ENCODE measurements at places on chromosomes 7 and 10.
A peak's percentile ranks its signal among the peaks of the same experiment; 100 is the strongest.

DNA sequence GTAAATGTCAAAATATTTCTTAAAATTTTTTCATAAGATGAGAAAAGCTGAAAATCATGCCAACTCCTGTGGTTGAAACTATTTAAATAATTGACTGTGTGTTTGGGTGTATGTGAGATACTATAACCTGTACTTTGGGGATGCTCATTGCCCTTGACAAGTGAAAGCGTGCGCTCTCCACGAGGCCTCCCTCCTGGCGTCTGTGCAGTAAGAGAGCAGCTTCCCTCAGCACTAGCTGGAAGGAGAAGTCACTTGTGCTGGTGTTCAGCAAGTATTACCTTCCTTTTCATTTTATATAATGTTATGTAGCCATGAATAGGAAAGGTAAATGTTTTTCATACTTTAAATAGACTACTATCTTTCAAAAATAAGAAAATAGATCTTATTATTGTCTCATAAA is 118.9 kb downstream of the ZEB1 start:
- no peak for DNase-seq

DNA sequence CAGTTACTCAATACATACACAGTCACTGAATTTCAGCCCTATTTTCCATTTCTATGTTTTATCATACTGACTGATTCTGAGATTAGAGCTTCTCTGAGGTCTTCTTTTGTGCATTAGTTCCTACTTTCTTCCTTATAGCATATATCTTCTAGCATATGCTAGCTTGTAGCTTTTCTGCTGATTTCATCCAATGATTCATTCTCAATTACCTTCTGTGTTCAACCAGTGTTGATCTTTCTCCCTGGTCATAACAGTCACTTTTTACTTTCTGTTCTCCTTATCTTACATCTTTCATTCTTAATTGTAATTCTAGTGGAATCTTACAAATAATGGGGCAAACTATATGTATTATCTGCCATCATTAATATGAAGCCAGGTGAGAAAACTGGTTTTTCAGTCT is 159.5 kb upstream of the HGF start:
- DNase-seq = peak; percentile 19

DNA sequence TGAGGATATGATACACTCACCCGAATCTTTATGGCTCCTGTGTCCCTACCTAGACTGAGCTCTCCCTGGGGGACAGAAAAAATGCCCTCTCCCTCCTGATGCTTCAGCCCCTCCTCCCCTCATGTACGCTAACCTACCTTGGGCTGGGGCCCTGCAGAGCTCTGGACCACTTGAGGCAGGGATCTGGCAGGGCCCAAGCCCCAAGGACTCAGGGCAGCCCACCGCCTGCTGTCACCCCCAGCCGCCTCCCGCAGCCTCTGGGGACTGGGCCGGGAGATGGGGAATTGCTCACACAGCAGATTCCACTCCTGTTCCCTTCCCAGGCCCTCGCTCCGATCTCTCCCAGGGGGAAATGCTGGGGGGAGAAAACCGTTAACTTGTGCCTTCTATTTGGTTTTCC is 32.9 kb upstream of the LBX1 start:
- no peak for DNase-seq

DNA sequence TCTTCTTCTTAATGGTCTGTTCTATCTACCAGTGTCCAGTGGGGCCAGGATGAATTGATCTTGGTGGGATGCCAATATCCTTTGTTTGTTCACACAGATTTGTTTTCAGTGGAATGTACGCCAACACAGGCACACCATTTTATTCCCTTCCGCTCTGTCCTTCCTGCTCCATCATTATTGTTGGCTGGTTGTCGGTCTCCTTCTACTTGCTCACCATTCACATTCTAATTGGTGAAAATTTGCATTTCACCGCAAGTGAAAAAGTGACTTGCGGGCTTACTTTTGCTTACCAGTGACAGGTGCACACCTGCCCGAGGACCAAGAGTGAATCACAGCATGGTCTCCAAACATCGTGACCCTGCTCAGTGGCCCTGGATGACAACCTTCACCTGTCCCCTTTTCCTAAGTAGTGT is 148.3 kb downstream of the NOC3L start:
- DNase-seq = no peak

- peak; percentile 20 for DNase-seq
Measured at GRCh38 chr7:90752051-90752450, 155.9 kb downstream of the CDK14 start.

DNA sequence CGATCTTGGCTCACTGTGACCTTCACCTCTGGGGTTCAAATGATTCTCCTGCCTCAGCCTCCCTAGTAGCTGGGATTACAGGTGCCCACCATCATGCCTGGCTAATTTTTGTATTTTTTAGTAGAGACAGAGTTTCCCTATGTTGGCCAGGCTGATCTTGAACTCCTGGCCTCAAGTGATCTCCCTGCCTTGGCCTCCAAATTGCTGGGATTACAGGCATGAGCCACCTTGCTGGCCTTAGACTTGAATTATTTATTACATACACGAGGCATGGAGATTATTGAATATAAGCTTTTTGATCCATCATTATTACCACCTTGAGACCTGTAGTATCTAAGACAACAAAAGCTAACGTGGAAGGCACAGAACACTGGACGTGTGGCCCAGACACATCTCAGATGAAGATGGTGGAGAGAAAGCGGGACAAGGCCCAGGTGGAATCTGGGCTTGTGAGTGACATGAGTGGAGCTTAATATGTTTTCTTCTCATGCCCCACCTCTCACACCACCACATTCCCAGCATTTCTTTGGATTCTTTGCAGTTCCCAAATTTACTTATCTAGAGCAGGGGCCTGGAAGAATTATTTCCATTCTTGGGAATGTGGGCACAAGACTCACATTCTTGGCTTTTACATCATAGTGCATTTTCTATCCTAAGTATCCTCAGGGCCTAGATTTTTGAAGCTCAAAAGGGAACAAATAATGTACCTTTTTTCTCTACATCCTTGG is 76.6 kb downstream of the SUGCT start:
- peak; percentile 74 for DNase-seq

- DNase-seq = no peak
Measured at GRCh38 chr10:114682121-114682520, 24.0 kb upstream of the ABLIM1 start.

GRCh38 chr10:89916468-89917215 is 215.3 kb downstream of the KIF20B start:
- peak; percentile 22 for DNase-seq

- no peak for DNase-seq
Measured at GRCh38 chr7:93574646-93575554, at the start of gene CALCR. Gene CALCR (minus strand): TSS chr7:93574724. CDS start chr7:93486981, 87,743 bp downstream.

- DNase-seq = no peak
Measured at GRCh38 chr10:72561745-72562166, 64.1 kb downstream of the MICU1 start.

GRCh38 chr10:60846173-60846572 is 67.9 kb downstream of the CDK1 start:
- DNase-seq = peak; percentile 61

DNA sequence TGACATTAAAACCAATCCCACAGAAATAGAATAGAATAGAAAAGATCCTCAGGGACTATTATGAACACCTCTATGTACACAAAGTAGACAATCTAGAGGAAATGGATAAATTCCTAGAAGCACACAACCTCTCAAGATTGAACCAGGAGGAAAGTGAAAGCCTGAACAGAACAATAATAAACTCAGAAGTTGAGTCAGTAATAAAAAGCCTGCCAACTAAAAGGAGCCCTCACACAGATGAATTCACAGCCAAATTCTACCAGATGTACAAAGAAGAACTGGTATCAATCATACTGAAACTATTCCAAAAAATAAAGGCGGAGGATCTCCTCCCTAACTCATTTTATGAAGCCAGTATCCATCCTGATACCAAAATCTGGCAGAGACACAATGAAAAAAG is 220.3 kb upstream of the HPS1 start:
- no peak for DNase-seq

GRCh38 chr7:82146491-82146890 is 297.1 kb downstream of the CACNA2D1 start:
- no peak for DNase-seq

DNA sequence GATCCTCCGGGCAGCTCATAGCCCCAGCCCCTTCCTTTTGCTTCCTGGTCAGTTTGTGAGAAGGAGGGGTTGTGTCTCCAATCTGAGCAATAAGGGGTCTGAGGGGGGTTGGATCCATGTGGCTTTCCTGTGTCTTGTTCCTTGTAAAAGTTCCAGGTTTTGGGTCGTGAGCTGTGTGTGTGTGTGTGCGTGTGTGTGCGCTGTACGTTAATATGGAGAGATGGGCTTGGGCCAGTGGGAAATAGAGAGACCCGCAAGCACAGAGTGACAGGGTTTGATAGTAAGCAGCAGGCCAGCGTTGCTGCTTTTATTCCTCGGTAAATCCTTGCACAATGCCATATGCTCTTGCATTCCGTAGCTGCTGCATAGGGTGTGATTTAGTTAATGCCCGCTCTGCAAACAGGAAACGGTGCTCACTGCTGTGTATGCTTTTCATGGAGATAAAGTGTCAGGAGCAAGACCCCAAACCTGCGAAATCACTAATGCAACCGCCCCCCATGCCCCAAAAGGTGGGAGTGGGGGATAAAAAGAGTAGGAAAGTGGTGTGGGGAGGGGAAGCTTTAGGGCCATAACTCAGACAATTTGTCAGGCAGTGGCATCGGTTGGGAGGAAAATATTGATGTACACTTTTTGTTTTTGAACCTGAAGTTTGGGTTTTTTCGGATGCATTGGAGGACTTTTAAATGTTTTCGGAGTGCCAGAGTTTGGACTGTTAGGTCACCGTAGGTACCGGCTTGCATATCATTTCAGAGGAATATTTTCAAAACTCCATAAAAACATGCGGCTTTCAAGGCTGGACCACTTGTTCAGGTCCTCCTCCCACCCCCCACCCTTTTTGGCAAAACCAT is 108.7 kb downstream of the TCF7L2 start:
- DNase-seq = peak; percentile 86

GRCh38 chr10:46272863-46273415 is 13.9 kb upstream of the ANTXRL start:
- no peak for DNase-seq
